NCI-H526 treated with DMSO at 0.1 percent for 48 hours (cell line): ENCODE measurements at places on chromosomes 13 and 19.
A peak's percentile ranks its signal among the peaks of the same experiment; 100 is the strongest.

DNA sequence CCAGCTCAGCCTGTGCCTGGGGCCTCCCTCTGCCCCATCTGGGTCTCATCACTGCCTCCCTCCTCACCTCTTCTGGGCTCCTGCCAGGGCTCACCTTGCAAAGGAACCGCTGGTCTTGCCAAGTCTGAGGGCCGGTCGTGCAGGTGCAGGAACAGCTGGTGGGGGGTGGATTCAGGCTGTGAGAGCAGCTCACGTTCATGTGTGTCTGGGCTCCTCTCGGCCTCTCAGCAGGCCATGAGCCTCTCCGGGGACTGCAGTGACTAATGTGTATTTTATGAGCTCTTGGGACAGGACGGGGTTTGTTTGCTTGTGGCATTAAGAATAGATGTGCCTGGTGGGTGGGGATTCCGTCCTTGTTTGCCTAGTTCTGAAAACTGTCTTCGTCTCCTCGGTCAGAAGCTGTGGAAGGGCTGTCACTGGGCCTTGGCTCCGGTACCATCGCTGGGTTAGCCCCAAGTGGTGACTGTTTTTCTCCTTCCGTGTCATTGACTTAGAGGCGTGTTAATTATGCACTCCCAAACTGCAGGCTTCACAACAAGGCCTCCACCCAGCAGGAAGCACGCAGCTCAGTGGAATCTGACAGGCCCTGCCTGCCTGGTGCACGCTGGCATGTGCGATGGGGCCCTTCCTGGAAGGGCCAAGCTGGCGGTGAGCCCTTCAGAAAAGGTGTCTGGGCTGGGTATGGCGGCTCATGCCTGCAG lies 77.6 kb downstream of the KDM4B start:
- DNase-seq, result no peak

GRCh38 chr13:75153834-75154233 lies 328.1 kb downstream of the TBC1D4 start:
- no peak for DNase-seq

- no peak for DNase-seq
Observed at GRCh38 chr19:5558101-5558621, 9.6 kb downstream of the TINCR start.

DNA sequence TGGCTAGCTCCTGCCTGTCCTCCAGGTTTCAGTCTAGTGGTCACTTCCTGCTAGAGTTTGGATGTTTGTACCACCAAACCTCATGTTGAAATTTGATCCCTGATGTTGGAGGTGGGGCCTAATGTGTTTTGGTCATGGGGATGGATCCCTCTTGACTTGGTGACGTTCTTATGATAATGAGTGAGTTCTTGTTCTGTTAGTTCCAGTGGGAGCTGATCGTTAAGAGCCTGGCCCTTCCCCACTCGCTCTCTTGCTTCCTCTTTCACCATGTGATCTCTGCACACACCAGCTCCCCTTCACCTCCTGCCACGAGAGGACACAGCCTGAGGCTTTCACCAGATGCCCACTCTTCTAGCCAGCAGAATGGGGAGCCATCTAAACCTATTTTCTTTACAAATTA lies 86.8 kb upstream of the SCEL start:
- no peak for DNase-seq

GRCh38 chr13:66933994-66934393 lies 296.1 kb downstream of the PCDH9 start:
- no peak for DNase-seq

DNA sequence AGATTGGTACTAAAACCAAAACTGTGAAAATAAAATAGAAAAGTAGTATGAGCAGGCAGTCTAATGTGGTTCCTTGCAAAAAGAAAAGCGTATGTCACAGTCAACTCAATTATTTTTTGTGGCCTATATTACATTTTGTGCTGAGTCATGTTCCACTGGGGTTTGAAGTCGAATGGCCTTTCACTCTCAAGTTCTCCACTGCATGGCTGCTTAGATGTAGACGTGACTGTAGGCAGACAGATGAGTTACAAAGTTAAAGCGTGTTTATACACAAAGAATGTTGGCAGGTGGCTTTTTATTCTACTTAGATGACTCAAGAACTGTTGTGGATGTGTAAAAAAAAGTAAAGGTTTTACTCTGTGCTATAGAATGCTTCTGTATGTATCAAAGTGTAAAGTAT lies 133.9 kb downstream of the SLITRK6 start:
- DNase-seq, result no peak

DNA sequence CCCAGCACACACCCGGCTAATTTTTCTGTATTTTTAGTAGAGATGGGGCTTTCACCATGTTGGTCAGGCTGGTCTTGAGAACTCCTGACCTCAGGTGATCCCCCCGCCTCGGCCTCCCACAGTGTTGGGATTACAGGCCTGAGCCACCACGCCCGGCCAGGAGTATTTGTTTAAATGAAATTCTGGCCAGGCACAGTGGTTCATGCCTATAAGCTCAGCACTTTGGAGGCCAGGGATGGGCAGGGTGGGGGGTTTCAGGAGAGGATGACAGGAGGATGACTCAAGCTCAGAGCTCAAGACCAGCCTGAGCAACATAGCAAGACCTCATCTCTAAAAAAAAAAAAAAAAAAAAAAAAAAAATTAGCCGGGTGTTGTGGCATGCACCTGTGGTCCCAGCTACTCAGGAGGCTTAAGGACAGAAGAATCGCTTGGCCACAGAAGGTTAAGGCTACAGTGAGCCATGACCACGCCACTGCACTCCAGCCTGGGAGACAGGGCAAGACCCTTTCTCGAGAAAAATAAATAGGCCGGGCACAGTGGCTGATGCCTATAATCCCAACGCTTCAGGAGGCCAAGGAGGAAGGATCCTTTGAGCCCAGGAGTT lies 8.2 kb upstream of the DHDH start:
- no peak for DNase-seq

- DNase-seq, result no peak
Observed at GRCh38 chr13:59877933-59878332, 285.8 kb downstream of the DIAPH3 start.

GRCh38 chr19:13796301-13797057 lies 1.2 kb downstream of the ZSWIM4 start:
- DNase-seq, result no peak

DNA sequence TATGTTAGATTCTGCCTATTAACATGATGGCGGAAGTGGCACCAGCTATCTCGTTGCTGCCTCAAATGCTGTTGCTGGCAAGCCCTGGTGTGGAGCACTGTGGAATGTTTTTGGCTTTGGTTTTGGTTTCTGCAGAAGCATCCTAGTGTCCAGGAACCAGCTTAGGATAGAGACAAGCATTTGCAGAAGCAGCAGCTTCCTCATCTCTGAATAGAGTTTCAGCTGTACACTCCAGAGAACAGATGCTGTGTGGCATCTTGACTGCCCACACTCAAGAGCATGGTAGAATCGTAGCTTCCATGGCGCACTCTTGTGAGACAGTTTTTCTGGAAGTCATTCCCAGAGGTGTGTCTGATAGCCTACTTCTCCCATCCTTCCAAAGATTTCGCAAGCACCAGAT lies 145.3 kb upstream of the RXFP2 start:
- DNase-seq, result no peak

DNA sequence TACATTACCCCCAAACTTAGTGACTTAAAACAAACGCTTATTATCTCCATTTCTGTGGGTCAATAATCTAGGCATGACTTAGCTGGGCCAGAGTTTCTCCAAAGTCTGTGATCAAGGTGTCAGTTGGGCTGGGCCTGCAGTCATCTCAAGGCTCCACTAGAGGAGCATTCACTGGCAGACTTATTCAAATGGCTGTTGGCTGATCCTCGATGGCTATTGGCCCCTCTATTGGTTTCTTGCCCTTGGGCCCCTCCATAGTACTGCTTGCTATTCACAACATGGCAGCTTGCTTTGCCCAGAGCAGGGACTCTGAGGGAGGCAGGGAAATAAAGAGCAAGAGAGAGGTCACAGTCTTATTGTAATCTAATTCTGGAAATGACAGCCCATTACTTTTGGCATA lies 57.6 kb downstream of the RCBTB2 start:
- DNase-seq, result no peak

- peak; percentile 49 for DNase-seq
Observed at GRCh38 chr13:104773775-104774174, 1707.6 kb upstream of the SLC10A2 start.

DNA sequence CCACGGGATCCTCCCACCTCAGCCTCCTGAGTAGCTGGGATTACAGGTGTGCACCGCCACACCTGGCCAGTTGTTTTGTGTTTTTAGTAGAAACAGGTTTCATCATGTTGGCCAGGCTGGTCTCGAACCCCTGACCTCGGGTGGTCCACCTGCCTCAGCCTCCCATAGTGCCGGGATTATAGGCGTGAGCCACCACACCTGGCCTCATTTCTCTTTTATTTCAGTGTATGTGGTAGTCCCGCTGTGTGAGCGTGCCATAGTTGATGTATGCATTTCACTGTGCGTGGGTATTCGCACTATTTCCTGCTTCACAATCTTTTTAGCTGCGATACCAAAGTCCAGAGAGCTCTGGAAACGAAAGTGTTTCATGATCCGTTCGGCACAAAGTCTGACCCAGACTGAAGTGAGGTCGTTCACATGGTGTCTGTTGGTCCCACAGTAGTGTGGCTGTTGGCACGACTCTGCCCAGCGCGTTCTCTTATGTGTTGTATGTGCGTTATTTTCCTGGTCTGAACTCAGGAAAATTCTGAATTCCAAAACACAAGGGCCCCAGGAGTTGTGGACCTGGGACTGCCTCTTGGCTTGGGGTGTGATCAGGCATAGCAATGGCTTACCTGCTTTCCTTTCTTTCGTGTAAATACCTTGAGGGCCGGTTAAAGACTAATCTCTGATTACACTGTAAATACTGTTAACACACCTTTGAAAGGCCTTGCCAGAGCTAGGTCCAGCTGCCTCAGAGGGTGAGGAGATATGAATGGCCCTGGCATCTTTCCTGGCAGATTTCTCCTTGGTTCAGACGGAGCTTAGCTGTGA lies 8.6 kb downstream of the EPN1 start:
- DNase-seq, result no peak

DNA sequence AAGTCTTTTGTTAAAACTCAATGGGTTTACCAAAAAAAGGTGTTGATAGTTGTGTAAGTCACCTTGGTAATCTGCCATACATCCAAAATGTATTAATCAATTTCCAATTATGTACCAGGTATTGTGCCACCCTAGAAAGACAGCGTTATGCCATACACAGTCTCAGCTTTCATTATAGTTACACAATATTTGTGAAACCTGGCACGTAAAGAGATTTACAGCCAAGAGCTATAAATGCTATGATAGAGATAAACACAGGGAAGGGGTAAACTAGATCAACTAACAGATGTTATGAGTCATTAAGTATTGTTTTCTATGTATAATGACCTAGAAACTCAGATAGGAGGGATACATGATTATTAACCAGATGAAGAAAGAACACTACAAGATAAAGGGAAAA lies 725.6 kb upstream of the SLITRK5 start:
- DNase-seq, result no peak

DNA sequence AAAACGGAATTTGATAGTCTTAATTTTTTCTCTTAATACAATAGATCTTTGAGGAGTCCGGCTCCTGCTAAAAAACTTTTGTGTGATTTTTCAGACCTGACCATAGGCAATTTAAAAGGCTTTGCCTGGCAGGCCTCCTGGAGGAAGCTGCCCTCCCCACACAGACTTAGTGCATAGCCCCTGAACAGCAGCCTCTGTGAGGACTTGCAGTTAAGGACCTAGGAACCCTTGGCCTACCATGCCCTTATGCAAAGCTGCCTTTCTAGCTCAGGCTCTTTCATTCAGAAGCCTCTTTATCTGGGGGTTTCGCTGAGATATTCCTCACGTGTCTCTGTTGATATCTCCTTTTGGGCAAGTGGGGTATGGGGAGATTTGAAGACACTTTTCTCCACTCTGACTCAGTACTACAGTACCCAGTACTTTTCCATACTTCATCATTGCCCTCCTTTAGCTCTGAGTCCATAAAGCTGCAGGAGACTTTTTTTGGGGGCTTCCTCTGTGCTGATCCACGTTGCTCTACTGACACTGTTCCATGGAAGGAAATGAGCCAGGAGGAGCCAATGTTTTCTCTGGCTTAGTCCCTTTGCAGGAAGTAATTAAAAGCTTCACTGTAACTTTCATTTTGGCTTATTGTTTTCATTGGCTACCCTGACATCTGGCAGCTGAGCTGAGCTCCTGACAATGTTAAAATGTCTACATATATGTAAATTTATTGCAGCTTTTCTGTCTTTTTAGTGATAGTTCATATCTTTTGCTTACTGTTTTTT lies 283.1 kb downstream of the TDRD3 start:
- DNase-seq, result no peak

DNA sequence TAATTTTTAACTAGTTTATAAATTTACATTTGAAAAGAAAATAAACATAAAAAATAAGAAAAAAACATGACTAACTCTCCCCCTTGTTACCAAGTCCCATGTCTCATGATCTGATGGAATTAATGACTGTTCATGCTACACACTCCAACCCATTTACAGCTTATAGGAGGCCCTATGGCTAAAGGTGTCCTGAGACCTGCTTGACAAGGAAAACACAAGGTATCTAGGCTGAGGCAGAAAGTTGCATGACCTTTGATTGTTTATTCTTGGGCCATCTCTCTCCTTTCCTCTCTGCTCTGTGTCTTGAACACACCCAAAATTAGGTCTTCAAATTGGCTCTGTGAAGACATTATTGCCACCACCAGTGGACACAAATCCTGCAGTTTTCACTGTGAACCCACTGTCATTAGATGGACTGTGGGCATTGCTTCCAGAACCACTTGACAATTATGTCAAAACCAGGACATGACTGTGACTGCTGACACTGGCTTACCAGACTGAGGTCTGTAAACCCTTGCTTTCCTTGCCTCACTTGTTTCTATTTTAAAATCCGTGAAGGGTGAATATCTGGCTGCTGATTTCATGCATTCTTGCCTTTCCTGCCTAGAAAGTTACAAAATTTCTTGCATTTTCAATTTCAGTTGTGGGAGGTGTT lies 386.5 kb upstream of the SPRY2 start:
- no peak for DNase-seq

DNA sequence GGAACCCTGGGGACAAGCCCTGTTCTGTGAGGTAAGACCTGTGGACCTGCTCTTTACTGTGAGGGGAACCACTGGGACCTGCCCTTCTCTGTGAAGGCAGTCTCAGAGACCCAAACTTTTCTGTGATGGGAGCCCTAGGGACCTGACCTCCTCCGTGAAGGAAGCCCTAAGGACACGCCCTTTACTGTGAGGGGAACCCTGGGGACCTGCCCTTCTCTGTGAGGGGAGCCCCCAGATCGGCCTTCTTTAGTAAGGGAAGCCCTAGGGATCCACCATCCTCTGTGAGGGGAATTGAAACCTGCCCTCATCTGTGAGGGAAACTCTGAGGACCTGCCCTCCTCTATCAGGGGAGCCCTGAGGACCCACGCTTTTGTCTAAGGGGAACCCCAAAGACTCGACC lies 343.5 kb downstream of the UQCRFS1 start:
- no peak for DNase-seq

DNA sequence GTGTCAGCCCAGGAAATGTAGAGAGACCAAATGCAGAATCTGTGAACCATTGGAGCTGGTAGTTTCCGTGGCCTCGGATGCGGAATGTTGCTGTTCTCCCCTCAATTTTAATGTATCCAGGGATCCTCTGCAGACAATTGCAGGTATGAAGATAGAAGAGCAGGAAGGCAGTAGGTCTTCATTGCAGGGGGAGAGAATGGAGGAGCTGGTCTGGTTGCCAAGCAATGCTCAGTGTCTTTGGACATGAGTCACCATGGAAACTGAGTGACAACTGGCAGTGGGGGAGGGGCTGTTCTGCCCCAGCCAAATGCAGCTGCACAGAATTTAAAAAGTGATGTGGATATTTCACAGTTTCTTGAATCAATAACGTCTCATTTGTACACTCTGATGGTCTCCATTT lies 56.1 kb upstream of the ZNF835 start:
- DNase-seq, result no peak
